ENCODE measurements at places on chromosomes 7 and 10.

- DNase-seq: no peak
Measured at GRCh38 chr10:91024541-91024940, 103.7 kb upstream of the ANKRD1 start.

DNA sequence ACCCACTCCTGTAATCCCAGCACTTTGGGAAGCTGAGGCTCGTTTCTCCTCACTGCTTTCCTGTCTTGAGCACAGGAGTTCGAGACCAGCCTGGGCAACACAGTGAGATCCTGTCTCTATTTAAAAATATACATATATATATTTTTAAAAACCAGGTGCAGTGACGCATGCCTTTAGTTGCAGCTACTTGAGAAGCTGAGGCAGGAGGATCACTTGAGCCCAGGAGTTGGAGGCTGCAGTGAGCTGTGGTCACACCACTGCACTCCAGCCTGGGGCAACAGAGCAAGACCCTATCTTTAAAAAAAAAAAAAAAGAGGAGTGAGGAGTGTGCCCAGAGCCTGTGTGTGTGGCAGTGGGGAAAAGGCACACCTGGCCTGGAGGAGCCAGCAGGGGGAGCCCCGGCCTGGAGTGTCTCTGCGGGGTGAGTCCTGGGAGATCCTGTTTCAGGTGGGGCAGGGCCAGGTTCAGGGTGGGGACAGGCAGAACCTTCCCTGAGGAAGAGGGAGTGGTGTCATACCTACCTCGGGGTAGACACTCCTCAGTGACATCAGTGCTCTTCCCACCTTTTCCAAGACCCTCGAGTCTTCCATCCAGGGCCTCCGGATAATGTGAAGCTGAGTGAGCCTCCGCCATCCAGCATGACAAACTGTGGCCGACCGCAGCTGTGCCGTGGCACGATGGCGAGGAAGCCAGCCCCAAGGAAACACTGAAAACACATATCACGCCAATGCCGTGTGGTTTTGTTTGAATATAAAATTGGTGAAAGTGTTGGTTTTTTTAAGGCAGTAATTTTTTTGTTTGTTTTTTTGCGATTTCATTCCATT lies 9.0 kb upstream of the ARPC1B start:
- DNase-seq: no peak

- DNase-seq: no peak
Measured at GRCh38 chr10:124517461-124517860, 55.8 kb downstream of the LHPP start.

- DNase-seq: no peak
Measured at GRCh38 chr7:154686305-154686704, 316.6 kb downstream of the PAXIP1 start.

DNA sequence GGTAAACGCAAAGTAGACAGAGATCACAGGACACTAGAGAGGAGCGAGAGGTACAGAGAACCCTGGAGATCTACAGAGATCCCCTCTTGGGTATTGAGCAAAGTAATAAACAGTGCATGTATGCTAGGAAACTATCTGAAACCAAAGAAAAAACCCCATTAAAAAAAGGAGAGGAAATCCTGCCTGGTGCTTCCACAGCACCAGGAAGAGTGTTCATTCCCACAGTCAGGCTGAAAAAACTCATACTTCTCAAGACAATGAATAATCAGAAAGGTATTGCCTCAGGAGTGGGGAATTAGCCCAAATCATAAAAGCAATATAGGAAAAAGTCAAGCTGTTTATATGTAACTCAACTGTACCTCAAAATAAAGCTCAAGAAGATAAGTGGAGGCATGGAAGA lies 59.1 kb downstream of the ANKRD26 start:
- no peak for DNase-seq

DNA sequence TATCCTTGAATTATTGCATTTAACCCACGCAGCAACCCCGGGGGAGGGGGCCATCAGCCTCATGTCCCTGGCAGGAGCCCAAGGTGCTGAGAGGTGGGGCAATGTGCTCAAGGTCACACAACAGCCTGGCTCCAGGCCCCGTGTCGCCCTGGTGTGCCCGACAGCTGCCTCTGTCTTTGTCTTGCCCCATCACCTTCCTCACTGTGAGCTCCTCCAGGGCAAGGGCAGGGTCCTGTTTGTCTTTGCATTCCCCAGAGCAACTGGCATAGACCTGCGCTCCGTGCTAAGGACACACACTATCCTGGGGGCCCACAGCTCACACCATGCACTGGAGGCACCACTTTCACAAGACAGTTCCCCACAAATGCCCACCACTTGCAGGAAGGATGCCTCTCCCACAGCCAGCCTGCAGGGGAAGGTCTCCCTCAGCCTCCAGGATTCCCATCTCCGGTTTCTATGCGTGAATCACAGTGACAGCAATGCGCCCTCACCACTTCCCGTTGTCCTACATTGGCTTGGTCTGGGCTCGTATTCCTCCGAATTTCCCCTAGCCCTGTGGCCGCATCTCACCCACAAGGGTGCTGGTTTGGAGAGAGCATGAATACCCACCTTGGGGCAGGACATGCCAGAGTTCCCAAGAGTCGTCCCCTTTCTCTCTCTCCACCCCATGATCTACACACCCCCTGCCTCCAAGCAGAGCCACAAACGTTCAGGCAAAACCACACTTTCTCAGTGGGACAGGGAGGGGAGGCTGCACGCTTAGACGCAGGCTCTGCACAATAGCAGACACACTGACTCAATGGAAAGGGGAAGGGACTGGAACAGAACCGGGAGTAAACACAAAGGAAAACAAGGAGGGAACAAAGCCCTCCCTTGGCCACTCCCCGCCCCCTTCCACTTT lies 10.3 kb downstream of the ITPRIP start:
- no peak for DNase-seq

DNA sequence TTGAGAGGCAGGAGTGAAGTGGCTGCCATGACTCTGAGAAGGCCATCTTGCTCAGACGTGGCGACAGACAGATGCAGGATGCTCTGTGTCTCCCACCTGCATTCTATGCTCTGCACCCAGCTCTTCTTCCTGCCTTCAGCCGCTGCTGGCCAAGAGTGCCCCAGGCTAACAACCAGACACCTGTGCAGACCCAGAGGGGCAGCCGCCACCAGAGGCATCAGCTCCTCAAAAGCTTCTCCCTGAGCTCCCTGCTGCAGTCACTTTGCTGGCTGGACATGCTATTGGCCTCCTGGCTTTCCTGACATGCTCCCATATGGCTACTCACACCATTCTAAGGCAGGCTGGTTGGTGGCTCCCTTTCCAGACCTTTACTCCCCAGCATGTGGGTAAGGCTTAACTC lies 70.6 kb upstream of the GRB10 start:
- no peak for DNase-seq

GRCh38 chr10:43396928-43397624 lies 11.9 kb downstream of the HNRNPF start:
- DNase-seq: no peak

GRCh38 chr10:48648172-48648942 lies 36.3 kb upstream of the WDFY4 start:
- no peak for DNase-seq

DNA sequence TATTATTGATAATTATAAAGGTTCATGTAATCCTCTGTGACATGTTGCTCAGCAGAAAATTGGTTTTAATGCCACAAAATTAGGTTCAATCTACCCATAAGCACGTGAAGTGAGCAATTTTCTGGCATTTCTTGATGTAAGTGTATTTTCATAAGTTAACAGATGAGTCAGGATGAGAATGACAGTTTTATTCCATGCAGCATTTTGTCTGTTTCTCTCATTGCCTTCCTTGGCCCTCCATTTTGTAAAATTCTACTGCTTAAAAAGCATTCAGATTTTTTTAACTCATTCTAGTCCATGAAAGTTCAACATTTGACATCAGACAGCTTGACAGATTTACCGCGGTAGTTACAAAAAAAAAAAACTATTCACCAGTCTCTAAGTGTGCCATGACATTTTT lies 4.0 kb upstream of the GFRA1 start:
- DNase-seq: no peak

GRCh38 chr7:101560856-101561255 lies 68.2 kb downstream of the MYL10 start:
- no peak for DNase-seq

- DNase-seq: no peak
Measured at GRCh38 chr10:33376976-33377657, 42.6 kb upstream of the NRP1 start.

Data from NCI-H187 treated with DMSO at 0.1 percent for 48 hours (cell line).